Psoas muscle (tissue), 8 donors: ENCODE measurements at places on chromosomes 6 and 20. TPM values are rescaled to one million over a fixed set of nuclear protein-coding genes. Genes with fewer than 3 reads are reported as not detected.

The CYP21A2 gene
- not detected for total RNA-seq

The PAK5 gene
- total RNA-seq, result not detected

The LHFPL5 gene
- total RNA-seq, result not detected

The NHLRC1 gene
- total RNA-seq, result 2.2 TPM

The SUMO4 gene
- 0.26 TPM for total RNA-seq
